ENCODE measurements at places on chromosomes 6 and 20.

- DNase-seq, result no peak
These were observed 296.2 kb downstream of the FOXA2 start for GRCh38 chr20:22288156-22288555.

DNA sequence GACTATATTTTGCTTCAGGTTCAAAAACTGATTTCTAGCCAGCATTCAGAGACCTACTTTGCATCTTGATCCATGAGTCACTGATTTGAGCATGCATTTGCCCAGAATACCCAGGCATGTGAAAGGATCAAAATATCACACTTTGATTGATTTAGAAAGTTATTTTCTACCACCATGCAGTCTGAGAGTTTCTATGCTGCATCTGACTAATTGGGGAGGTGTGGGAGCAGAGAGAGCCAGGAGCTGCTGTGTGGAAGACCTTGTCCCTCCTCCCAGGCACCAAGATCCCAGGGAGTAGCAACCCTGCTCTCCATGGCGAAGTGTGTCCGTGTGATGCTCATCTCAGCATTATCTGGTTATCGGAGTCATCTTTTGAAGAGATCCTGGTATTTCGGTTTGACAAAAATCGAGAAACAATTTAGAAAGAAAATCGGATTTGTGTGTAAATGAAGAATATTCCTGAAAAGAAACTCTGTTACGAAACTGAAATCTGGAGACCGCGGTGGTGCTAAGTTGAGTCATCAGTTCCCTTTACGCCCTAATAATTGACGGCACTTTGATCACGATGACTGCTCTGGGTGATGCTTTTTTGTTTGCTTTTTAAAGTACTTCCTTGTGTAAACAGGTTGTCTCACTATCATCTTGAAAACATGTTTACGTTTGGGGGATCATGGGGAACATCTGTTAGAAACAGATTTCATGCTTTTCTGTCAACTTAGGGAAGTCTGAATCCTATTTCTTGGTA, 193.4 kb downstream of the BACH2 start:
- no peak for DNase-seq

- no peak for DNase-seq
These were observed 65.4 kb upstream of the PHIP start for GRCh38 chr6:79143320-79143898.

- DNase-seq, result no peak
These were observed 241.1 kb upstream of the RIMS1 start for GRCh38 chr6:71645299-71645698.

GRCh38 chr20:59276938-59277337, 23.5 kb upstream of the EDN3 start:
- DNase-seq, result no peak

- no peak for DNase-seq
These were observed 127.6 kb upstream of the FAM184A start for GRCh38 chr6:119205911-119206618.

- DNase-seq, result no peak
These were observed 482.0 kb upstream of the CHD6 start for GRCh38 chr20:42100137-42100704.

DNA sequence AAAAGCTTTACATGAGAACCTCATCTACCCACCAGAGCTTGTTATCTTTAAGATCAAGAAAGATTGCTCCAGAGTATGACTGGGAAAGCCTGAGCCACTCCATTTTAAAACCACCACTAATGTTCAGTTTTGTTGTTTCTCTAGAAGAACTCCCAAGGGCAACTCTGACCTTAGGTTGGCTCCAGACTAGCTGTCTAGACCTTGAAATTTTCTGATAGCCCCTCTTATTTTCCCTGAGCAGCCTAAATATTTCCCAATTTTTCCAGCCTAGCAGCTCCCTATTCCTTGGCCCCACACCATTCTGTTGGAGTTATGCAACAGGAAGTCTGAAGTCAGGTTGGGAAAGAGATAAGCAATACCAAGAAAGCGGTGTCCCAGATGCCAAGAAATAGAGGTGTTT, 84.6 kb upstream of the TCF21 start:
- no peak for DNase-seq

DNA sequence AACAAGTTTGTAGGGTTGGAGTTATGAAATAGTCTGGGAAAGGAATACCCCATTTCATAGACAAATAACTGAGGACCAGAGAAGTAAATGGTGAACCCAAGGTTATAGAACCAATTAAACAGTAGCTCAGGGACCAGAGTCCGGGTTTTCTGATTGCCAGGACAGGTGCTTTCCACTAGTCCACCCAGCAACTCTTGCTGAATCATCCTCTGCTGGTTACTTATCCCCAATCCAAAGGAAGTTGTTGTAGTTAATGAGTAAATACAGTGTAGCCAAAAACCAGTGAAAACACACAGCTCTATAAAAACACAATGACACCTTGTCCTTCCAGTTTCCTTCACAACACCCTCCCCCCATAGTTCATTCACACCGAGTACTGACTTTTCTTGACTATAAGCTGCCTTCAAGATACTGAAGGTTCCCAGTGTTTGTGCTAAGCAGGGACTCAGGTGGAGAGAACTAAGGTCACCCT, 766 bp upstream of the TINAG start:
- DNase-seq, result no peak

GRCh38 chr6:72376736-72377135, 245.1 kb upstream of the KCNQ5 start:
- DNase-seq, result no peak

GRCh38 chr20:34564833-34565232, 6.3 kb downstream of the MAP1LC3A start:
- DNase-seq, result no peak

GRCh38 chr20:50520222-50520880, 10.2 kb downstream of the PTPN1 start:
- DNase-seq, result no peak

GRCh38 chr6:165664559-165665383, 1.7 kb upstream of the PDE10A start:
- DNase-seq, result peak; percentile 54

GRCh38 chr6:129015721-129016120, 132.8 kb downstream of the LAMA2 start:
- DNase-seq, result no peak

- peak; percentile 19 for DNase-seq
These were observed 161.0 kb downstream of the TRMT11 start for GRCh38 chr6:126147291-126147815.

DNA sequence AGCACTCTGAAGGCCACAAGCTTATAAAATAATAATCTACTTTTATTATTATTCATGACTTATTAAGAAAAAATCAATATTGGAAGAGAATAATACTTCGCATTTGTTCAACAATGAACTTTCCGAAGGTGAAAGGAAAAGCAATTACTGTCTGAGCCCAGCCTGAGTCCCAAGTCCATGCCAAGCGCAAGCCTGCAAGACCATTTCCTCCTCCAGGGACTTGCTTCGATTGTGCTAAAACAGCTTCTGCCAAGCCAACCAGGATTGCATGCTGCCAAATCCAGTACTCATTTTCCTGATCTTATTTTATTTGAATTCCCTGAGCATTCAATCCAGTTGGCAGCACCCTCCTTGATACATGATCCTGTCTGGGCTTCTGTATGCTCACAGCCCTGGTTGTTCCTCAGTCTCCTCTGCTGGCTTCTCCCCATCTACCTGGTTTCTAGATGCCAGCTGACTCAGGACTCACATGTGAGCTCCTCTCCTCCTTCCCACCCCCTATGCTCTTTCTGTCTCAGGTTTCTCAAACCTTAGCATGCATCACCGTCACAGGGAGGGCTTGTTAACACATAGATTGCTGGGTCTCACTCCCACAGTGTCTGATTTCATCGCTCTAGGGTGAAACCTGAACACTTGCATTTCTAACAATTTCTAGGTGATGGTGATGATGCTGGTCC, 55.9 kb upstream of the PSMF1 start:
- DNase-seq, result no peak

DNA sequence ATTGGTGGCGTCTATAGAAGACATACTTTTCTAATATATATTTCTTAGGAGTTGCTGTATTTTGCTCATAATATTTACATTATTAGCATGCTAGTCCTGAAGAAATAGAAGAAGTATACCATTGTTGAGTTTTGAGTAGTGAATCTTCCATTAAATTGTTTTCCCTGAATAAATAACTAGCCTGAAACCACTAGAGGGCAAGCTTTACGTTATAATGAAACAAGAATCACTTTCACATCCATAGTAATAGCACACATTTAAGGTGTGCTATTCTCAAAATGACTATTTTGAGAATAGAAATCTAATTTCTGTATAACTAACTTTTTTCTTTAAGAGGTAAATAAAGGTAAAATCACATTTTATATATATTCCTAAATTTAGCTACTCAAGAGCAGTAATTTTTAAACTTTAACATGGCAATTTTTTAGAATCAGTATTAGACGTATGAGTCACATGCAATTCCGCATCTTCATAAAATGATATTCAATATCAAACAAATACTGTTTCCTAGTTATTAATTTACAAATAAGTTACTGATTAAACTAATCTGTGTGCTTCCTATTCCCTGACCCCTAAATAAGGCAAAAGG, 213.2 kb upstream of the MANEA start:
- DNase-seq, result peak; percentile 48

DNA sequence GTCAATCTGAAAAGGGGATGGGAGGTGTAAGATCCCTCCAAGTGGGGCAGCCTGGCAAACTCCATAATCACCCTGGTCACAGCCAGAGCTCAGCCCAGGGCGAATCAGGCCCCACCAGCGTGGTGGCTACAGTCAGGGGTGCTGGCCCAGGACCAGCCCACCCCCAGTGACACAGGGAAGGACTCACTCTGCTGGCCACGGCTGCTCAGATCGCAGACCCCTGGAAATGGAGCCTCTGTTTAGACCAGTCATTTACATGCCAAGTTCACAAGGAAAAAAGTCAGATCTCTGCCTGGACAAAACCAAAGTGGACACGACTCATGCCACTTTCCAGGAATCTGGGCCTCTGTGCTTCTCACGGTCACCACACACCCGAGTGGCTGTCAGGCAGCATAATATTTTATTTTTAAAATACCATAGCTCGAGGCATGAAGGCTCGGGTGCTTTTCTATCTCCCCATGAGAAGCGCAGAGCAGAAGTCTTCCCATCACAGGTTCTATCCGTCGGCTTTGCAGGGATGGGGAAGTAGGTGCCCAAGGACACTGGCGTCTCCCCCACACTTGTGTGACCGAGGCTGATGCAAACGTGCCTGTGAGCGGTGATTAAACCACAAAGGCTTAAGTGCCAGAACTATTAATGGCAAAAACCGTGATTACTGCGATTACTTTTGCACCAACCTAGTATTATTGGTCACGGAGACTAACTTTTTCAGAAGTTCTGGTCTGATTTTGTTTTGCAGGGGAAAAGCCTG, 13.0 kb downstream of the PXDC1 start:
- DNase-seq, result no peak

DNA sequence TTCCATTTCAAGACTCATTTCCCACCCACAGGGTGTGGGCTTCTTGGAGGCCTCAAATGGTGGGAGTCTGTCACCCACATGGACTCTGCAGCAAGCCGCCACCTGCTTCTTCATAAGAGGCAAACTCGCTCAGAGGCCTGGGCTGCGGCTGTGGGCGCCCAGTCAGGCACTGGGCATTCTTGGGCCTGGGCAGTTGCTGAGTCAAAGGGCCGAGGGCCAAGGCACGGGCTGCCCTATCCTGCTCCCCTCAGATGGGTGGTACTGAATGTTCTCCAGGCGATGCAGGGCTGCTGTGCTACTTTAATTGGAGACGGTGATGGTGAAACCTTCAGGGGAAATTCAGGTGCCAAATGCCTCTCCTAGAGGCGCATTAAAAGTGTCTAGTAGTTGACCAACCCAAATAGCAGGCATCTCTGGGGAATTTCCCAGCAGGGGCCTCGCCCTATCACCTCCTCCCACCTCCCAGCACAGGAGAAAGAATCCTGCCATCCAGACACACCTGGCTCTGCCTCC, 57.9 kb downstream of the MAFB start:
- no peak for DNase-seq

DNA sequence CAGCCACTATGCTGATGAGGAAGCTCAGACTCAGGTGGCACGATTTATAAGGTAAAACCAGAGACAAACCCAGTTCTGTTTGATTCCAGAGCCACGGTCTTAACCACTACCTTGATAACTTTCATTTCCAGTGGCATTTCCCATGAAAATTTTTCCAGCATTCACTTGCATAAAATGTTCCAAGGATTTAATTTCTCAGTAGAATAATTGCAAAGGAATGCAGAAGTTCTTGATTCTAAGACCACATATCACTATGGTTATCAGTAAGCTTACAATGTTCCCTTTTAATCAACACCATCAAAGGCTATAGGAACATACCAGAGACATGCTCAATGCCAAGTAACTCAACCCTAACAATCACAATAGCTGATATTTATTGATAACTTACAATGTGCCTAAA, 306.0 kb upstream of the HS3ST5 start:
- no peak for DNase-seq

DNA sequence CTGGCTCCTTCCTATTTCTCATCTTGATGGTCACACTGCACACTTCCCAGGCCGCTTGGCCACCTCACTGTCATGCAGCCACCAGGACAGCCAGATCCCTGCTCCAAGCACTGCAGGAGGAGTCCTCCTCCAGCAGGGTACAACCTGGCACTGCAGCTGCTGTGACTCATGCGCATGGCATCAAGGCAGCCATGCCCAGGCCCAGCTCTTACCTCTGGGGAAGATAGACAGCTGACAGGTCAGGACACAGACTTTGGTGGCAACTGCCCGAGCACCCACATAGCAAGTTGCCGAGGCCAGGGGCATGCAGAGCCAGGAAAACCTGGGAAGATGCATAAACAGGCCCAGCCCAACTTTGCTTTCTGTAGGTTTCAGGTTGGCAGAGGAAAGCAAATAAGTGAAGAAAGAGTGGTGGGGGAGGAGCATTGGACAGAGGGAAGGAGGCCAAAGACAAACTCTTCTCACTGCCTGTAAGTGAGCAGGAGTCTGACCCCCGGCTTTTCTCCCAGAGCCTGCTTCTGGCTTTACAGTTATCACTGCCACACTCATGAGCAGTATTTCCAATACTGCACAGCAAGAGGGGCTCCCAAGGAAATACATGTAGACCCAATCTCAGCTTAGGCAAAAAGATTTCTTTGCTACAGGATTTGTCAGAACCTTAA, 38.8 kb downstream of the SLC22A3 start:
- no peak for DNase-seq

DNA sequence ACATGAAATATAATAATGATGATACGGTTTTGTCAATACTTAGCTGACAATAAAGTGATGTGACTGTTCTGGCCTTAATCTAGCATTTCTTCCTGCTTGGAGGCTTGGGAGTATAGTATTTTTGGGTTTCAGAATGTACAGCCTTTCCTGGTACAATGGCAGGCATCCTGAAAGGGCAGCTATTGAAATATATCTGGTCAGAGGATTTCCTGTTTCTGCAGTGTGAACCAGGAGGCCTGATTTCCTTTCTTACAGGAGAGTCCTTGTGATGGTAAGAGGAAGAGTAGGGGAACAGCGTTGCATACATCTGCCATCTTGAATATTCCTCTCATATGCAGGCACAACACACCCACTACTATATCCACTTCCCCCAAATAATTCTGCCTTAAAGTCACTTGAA, 93.7 kb downstream of the MYO6 start:
- no peak for DNase-seq

- DNase-seq, result no peak
These were observed 5.9 kb upstream of the LPIN3 start for GRCh38 chr20:41334443-41335421.

GRCh38 chr20:6348908-6349307, 226.1 kb upstream of the FERMT1 start:
- no peak for DNase-seq

Measured in eye (tissue), 1 donor.